Effector CD4-positive, alpha-beta T cell (primary cell): ENCODE measurements at places on chromosomes 1 and 21.
A peak's percentile ranks its signal among the peaks of the same experiment; 100 is the strongest.

GRCh38 chr1:181021811-181022434 is 747 bp downstream of the STX6 start:
- DNase-seq: peak; percentile 42

- DNase-seq: peak; percentile 19
Measured at GRCh38 chr1:24503059-24503751, 569 bp downstream of the RCAN3 start.

GRCh38 chr1:17886386-17886785 is 131.3 kb downstream of the ACTL8 start:
- DNase-seq: no peak

DNA sequence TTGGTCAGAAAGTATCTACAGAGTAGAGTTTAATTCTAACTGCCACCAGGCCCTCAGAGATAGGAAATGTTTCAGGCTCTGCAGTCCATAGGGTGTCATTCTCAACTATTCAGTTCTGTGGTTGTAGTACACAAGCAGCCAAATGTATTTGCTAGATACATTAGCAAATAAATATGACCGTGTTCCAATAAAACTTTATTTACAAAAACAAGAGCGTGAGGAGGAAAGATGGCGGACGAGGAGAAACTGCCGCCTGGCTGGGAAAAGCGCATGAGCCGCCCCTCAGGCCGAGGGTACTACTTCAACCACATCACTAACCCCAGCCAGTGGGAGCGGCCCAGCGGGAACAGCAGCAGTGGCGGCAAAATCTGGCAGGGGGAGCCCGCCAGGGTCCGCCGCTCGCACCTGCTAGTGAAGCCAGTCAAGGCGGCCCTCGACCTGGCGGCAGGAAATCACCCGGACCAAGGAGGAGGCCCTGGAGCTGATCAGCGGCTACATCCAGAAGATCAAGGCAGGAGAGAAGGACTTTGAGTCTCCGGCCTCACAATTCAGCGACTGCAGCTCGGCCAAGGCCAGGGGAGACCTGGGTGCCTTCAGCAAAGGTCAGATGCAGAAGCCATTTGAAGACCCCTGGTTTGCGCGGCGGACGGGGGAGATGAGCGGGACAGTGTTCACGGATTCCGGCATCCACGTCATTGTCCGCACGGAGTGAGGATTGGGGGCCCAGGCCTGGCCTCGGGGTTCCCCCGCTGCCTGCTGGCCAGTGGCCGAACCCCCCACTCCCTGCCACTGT is 286.1 kb downstream of the LRRC40 start:
- no peak for DNase-seq

GRCh38 chr1:197320991-197321531 is 53.0 kb downstream of the CRB1 start:
- DNase-seq: no peak

GRCh38 chr21:42148097-42148496 is 70.8 kb upstream of the ABCG1 start:
- no peak for DNase-seq
